Cardiac fibroblast (primary cell): ENCODE measurements at places on chromosomes 16 and 17.

DNA sequence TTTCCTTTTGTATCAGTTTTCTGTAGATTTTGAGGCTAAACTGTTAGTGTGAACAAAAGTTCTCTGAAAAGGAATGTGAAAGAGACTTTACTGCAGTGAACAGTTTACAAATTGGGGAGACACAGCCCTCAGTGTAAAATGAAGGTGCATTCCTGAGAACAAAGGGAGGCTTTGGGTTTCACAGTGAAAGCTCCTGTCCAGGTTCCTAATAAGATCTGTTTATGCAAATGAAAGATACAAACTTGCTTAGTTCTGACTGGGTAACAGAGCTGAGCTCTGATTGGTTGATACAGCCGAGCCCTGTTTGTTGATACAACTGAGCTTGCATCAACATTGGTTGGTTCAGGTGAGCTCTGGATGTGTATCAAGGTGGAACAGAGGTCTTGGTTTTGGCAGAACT is 8.3 kb upstream of the CDRT15 start:
- DNase-seq: no peak

DNA sequence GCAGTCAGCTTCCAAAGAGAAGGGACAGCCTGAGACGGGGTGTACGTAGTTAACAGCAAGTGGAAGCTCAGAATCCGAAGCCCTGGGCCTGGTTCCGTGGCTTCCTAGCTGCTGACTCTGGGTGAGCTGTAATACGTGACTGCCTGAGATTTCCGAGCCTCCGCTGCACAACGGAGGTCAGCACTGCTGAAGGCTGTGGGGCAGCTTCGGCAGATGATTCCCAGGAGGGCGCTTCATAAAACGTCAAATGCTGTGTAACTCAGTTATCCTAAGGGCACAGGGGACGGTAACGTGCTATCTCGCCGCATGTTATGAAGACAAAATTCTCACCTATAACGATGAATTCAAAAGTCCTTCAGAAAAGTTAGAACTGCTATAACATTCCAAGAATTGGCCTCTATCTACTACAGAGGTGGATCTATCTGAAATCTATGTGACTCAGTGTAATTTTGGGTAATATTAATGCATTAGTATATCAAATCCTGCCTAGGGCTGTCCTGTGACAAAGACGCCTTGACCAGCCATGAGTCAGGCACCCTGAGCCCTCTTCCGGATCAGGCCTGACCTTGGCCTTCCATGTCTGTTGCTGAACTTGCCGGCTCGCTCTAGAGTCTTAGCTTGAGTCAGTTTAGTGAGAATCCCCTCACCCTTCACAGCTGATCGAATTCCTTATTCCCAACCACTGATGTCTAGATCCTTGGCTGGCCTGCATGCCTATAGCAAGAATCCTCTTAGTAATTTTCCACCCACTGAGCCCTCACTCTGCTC is 43.5 kb downstream of the MARF1 start:
- DNase-seq: no peak

- DNase-seq: no peak
Measured at GRCh38 chr17:48513666-48514455, 16.9 kb downstream of the HOXB1 start.

GRCh38 chr17:1010586-1010985 is 13.7 kb downstream of the TIMM22 start:
- no peak for DNase-seq

DNA sequence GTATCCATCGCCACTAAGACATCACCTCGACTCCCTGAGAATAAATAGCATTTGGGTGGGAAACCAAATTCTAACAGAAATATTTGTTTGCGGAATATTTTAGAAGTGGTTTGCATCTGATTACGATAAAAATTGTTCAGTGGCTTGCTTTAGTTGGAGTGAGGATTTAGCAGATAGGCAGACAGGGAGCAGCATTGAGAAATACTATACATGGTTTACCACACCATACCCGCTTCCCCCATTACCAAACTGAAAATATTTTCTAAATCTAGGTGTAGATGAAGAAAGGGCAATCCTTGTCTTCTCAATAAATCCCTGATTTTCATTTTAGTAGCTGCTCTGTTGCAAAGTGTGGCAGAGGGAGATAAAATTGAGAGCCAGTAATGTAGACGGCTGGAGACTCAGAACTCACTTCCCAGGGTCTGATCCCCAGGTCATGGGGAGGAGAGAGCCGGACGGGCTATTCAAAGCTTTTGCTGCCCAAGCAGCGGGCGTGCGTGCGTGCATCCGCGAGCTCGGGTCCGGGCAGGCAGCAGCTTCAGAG is 808 bp upstream of the BAHCC1 start:
- no peak for DNase-seq

DNA sequence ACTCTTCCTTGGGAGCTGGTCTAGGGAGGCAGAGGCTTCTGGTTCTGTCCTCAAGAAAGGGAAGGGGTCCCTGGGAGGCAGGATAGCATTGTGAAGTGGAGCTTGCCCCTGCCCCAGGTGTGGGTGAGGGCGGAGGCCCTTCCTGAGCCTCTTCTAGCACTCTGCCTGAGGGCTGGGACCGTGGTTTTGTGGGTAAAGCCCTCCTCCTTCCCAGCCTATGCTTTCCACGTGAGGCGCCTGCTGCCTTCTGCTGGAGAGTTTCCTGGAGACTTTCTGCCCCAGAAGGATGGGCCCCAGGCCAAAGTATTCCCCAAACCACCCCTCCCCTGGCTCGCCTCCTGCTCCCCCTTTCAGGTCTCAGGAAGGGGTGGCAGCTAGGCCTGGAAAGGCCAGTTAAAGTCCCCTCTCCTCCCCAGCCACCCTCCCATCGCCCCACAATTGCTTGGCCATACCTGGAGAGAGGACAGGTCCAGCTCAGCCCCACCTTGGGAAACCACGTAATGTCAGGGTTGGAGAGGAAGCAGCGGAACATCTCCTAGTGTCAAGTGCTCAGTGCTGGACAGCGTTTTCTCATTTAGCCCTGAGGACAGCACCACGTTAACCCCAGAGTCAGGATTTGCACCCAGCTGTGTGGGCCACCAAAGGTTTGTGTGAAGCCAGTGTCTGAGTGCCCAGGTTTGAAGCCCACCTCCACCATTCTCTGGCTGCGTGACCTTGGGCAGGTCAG is 5.6 kb downstream of the SBK1 start:
- no peak for DNase-seq
